ENCODE measurements at places on chromosomes 16 and 17.

DNA sequence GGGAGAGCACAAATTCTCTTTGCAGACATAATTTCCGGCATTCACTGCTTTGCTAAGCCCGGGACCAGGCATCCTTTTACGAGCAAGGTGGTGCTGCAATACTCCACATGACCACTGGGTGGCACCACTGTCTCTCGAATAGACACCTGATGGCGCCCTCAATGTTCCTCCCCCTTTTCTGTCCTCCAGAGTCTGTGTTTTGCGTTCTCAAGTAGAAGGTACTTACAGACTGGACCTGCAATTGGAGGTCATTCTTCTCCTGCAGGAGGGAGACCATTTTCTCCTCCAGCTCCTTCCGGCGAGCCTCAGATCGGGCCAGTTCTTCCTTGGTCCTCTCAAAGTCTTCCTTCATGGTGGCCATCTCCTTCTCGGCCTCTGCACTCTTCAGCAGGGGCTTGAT lies 45.2 kb downstream of the MYH13 start:
- peak; percentile 68 for DNase-seq

- no peak for DNase-seq
Measured at GRCh38 chr16:81821436-81822128, 42.5 kb downstream of the PLCG2 start.

DNA sequence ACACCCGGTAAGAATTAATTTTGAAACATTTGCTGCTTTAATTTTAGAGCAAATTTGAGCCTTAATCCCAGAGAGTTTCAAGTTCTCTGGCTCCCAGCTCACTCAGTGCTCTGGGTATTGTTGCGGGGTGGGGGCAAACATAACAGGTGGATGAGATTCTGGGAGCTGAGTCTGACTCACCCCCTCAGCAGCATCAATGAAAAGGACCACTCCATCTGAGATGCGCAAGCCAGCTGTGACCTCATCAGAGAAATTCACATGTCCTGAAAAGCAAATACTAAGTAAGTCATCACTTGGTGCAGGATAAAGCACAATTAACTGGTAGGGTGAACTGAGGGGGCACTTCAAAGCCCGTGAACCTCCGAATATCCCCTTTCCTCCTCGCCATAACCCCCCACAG lies 19.9 kb downstream of the EFTUD2 start:
- no peak for DNase-seq

DNA sequence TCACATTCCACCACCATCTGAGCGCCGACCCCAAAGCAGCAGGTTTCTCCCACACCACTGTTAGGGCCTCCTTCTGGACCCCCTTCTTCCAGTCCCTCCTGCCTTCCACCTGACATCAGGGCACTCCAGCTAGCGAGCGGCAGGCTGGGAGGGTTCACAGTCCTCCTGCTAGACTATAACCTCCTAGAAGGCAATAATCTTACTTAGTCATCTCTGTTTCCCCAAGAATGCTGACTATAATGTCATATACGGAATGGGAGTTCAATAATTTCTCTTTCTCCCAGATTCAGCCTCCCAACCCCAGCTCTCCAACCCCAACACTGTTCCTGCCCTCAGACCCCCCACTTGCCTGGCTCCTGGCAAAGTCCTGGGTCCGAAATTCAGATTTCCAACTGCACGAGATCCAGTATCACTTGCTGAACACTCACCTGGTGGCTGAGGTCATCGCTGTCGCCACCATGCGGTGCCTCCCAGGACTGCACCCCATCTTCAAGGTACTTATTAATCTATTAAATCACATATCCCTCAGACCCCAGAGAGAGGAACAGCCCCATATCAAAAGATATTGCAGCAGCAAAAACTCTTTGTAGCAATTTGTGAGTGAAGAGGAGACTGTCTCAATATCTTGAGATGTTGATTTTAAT lies 5.6 kb downstream of the ALOX12 start:
- DNase-seq = no peak

GRCh38 chr16:89123001-89123830 lies 29.6 kb downstream of the ACSF3 start:
- DNase-seq = no peak

GRCh38 chr16:22815863-22816262 lies 1.9 kb downstream of the HS3ST2 start:
- DNase-seq = no peak

GRCh38 chr17:39556423-39556822 lies 51.3 kb downstream of the NEUROD2 start:
- DNase-seq = no peak

GRCh38 chr16:53822936-53823529 lies 119.1 kb downstream of the FTO start:
- no peak for DNase-seq

- DNase-seq = no peak
Measured at GRCh38 chr16:12120982-12121652, 144.6 kb downstream of the SNX29 start.

- peak; percentile 58 for DNase-seq
Measured at GRCh38 chr16:88437367-88437964, 15.6 kb upstream of the ZFPM1 start.

GRCh38 chr17:79674506-79675412 lies 56.0 kb upstream of the ENPP7 start:
- DNase-seq = no peak

GRCh38 chr16:85697431-85697830 lies 8.7 kb upstream of the GINS2 start:
- no peak for DNase-seq

GRCh38 chr17:26775219-26775822 lies 518.6 kb upstream of the WSB1 start:
- DNase-seq = no peak

- DNase-seq = no peak
Measured at GRCh38 chr16:66639091-66639885, 34.8 kb downstream of the CMTM3 start.

- no peak for DNase-seq
Measured at GRCh38 chr16:60107871-60108270, 1373.8 kb upstream of the GOT2 start.

DNA sequence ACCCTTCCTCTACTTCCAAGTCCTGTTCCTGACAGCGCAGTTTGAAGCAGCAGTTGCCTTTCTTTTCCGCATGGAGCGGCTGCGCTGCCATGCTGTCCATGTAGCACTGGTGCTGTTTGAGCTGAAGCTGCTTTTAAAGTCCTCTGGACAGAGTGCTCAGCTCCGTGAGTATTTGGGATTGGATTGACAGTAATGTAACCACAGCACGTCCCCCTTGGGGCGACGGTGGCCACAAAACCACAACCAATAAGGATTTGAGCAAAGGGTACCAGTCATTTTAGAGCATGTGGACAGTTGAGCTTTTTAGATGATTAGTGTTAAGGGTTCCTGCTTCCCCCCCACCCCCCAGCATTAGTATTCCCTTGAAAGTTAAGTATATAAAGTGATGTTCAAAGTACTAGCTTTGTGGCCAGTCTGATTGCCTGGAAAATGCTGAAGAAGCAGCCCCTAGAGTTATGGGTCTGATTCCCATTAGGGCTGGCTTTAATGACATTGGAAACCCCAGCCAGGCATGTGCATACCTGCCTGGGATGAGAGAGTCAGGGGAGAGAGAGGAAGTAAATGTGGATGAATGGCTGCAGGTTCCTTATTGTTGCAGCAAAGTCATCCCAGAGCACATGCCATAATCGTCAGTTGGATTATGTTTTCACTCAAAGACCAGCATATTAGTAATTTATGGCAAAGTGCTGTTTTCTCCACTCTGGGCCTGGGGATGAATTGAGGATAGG lies 31.6 kb upstream of the SLC12A3 start:
- DNase-seq = no peak

DNA sequence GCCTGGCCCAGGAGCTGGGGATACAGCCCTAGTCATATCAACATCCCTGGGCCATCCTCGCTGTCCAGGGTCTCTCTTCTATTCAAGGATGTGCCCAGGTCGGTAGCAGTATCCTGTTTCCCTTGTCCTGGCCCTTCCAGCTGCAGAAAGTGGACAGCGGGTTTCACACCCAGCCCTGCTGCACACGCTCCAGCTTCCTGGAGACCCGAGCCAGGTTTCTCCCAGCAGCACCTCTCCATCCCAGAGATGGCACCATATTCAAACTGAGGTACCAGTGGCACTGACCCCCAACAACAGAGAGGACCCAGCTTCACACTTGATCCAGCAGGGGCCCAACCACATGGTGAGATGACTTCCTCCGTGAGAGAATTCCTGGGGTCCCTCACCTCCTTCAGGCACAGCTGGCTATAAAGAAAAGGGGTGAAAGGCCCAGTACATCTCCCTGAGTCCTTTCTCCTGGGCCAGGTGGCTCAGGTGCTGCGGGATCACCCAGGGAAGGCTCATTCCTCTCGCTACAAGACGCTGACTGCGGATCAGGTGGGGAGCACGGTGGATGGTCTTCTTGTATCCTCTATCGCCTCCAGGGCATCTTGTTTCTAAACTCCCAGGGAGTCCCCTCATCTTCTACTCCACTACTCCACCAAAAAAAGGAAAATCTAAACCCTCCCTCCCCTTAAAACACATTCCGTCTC lies 1.4 kb downstream of the CUEDC1 start:
- no peak for DNase-seq

DNA sequence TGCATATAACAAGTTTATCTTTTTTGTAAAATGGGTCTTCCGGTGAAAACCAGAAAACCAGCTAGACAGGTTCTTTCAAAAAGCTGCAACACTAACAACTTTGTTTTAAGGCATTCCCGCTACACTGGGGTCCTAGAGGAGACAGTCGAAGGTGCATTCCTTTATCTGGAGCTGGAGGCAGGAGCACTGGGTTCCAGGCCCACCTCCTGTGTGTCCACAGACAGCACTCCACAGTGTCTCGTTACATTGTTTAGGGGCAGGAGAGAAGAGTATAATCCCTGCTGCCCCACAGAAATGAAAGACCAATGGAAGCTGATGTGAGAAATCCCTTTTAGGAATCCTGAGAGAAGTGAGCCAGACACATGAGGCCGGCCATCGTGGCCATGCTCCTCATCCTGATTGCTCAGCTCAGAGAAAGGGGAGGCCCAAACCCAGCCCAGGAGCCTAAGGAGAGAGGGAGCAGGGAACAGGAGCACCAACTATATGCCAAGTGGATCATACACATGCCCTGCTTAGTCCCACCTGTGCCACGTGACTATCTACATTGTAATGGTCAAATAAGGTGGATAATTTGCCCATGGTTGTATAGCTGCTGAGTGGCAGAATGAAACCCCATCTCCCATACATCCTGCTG lies 59.5 kb downstream of the CCDC182 start:
- no peak for DNase-seq

- no peak for DNase-seq
Measured at GRCh38 chr16:84821728-84822689, 2.2 kb downstream of the CRISPLD2 start.

GRCh38 chr17:15298176-15298575 lies 33.0 kb upstream of the PMP22 start:
- no peak for DNase-seq

DNA sequence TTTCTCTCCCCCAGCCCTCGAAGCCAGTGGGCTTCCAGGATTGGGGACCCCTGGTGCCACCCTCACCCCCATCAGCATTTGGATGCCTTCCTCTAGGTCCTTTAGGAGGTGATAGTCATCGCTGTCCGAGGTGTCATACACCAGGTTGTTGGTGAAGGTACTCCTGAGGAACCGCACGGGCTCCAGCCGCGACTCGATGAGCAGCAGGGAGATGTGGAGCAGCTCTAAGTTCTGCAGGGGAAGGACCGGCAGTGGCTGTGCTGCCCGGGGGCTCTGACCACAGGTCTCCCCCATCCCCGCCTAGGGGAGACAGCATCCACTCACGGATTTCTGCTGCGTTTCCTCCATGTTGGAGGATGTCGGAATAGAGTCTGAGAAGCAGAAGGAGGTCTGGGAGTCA lies 962 bp downstream of the CSHL1 start:
- no peak for DNase-seq

- no peak for DNase-seq
Measured at GRCh38 chr17:6305613-6306360, 129.1 kb downstream of the AIPL1 start.

GRCh38 chr17:66855204-66855603 lies 20.3 kb downstream of the CACNG5 start:
- DNase-seq = peak; percentile 8

GRCh38 chr17:57895382-57896060 lies 45.7 kb upstream of the MRPS23 start:
- no peak for DNase-seq

DNA sequence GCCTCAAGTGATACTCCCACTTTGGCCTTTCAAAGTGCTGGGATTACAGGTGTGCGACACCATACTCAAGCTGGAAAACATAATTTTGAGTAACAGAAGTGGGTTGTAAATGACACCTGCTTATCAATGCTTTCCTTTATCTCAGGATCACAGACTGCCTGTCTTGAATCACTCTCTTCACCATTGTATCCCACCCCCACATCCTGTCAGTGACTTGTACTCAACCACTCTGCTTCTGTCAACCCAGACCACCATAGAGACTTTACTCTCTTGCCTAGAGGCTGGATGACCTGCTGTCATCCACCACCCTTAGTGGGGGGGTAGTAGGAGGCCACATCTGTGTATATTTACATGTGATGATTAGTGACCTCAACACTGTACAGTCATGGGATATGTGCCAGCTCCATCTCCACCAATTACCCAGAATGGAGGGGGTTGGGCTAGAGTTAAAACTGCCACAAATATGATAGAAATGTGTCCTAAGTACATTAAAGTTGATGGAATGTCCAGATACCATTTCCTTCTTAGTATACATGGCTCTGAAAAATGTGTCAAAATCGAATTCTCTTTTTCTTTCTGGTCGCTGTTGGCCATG lies 338.7 kb downstream of the GRIN2A start:
- no peak for DNase-seq

DNA sequence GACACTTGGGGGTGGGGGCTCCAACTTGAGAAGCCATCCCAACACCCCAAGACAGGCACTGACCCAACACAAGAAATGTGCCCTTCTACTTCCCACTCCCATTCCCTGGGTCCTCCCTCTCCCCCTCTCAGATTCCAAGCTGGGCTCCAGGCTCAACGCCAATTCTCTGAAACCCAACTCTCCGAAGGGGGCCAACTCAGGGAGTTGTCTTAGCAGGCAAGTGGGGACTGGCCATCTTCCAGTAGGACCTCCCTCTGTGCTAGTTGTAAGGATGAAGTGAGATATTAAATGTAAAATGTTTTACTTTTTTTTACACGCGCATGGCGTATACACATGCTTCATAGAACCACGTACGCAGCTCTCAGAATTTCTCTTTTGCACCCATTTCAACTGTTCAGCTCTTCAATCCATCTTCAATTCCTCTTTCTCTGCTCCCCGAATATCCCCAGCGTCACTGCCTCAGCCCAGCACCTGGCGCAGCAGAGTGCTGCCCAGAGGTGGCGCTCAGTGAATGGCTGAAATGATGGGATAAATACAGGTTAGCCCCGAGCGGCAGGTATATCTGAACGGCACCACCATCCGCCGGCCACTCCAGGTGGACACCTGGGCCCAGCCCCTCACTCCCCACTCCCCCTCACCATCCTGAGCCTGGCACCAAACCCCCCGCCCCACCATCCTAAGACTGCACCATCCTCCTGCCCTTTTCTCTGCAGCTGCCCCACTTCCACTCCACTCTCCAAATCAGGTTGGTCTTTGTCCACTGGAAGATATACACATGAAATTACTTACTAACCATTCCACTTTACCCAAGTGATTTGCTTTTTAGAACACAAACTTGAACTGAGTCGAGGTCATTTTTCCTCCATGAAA lies 43.9 kb upstream of the TNRC6C start:
- no peak for DNase-seq

All from stimulated activated CD8-positive, alpha-beta memory T cell treated with anti-CD3 and anti-CD28 coated beads, Interleukin-4, amount 100 ng/mL, for 24 hours (primary cell).